ENCODE measurements at places on chromosomes 16 and 17.

DNA sequence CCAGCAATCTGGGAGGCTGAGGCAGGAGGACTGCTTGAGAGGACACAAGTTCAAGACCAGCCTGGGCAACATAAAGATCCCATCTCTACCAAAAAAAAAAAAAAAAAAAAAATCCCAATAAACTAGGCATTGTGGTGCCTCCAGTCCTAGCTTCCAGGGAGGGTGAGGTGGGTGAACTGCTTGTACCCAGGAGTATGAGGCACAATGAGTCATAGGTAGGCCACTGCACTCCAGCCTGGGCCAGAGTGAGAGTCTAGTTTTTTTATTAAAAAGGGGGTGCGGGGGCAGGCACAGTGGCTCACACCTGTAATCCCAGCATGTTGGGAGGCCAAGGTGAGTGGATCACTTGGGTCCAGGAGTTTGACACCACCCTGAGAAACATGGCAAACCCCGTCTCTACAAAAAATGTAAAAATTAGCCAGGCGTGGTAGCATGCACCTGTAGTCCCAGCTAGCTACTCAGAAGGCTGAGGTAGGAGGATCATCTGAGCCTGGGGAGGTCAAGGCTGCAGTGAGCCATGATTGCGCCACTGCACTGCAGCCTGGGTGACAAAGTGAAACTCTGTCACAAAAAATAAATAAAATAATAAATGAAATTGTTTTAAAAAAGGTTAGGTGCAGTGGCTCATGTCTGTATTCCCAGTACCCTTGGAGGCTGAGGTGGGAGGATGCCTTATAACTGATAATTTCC is 7.8 kb upstream of the CHST6 start:
- DNase-seq = no peak

DNA sequence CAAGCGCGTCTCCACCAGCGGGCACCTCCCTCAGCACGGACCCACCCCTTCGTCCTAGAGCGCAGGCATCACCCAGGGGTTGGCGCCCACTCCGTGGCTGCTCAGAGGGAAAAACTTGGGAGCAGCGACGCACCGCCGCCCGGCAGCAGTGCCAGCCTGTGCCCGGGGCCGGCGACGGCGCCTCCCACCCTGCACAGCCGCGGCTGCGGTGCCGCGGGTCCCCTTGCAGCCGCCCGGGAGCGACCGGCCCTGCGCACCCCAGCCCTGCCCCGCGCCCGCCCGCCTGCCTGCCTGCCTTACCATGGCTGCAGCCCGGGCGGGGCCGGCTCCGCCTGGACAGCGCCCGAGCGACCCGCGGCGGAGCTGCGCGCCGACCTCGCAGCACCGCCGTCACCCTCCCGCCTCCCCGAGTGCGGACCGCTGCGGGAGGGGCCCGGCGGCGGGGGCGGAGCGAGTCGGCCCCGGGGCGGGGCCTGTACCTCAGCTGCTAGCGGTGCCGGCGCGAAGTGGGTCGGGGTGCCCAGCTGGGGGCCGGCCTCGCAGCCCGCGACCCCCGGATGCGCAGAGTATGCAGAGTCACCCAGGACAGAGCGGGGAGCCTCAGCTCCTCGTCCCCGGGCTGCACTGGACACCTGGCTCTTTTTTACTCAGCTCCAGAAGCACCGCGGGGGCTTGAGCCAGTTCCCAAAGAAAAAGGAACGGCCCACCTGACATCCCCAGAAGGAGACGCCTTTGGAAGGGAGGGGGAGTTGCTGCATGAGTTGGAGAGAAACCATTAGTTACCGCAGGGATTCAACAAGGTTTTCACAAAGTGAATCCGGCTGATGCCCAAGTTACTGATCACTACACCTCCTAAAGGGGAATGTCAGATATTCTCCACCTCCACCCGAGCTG is 17.5 kb upstream of the MTMR4 start:
- DNase-seq = peak; percentile 39

- peak; percentile 61 for DNase-seq
Observed at GRCh38 chr16:23434380-23434779, 18.6 kb downstream of the COG7 start.

DNA sequence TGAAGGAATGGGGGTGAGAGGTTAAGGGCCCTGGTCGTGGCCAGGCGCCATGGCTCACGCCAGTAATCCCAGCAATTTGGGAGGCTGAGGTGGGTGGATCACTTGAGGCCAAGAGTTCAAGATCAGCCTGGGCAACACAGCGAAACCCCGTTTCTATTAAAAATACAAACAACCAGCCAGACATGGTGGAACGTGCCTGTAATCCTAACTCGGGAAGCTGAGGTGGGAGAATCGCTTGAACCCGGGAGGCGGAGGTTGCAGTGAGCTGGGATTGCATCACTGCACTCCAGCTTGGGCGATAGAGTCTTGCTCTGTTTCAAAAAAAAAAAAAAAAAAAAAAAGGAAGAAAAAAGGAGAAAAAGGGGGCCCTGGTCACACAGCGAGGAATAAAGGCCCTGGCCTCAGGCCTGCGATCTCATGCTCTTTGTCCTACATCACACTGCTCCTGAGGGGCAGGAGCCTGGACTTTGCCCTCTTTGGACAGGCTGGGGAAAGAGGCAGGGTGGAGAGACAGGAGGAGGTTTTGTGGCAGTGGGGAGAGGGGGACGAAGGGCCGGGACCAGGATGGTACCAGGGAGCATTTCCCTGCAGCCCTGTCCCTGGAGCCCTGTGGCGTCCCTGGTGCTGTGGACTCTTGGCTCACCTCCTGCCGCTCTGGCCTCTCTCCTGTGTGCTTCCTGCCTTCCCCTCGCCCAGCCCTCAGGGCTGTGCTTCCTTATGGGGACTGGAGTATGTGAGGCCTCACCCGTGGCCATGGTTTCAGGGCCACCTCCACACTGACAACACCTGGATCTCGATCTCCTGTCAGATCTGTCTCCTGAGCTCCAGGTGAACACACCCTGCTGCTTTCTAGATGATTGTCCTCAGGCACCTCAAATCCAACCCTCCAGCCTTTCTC is 19.7 kb upstream of the SLC25A19 start:
- DNase-seq = no peak

DNA sequence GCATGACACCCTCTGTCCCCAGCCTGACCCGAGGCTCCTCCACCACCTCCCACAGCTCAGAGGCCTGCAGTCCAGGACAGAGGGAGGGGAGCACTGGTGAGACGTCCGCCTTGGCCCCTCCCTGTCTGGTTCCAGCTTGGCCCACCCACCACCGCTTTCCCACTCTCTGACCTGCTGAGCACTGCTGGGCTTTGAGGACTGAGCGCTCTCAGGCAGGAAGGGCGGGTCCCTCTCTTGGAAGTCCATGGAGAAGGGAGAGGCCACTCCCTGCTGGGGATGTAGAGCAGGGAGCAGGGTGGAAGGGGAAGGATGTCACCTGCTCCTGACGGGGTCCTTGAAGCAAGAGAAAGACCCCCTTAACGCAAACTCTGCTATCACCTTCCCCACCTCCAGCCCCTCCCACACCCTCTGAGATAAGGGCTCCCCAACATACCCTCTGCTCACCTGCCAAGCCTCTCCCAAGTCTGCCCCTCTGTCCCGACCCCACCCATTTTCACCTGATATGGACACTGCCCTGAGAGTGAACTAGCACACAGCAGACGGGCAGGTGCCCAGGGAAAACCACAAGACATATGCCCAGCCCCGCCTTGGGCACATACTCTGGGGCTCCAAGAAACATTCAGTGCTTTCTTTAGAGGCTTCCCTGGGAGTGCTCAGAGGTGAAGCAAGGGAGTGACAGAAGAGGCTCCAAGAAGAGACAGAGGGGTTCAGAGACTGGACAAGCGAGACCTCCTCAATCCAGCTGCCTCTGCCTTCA is 1.4 kb downstream of the OSBPL7 start:
- DNase-seq = no peak

DNA sequence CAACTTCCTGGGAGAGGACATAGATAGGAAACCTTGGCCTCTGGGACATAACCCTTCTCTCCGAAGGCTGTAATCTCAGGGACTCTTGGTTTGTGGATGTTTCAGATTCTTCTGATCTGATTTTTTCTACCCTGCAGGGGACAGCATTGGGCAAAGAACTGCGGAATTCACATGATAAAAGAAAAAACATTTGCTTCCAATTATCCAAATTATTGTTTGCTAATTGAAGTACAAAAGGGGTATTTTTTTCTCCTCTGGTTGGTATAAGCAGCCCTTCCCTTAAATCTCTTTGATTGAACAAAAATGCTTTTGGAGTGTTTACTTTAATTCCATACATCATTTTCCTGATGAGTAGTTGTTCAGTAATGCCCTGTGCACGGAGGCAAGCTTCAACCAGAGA is 251.7 kb upstream of the IRX3 start:
- DNase-seq = peak; percentile 68

DNA sequence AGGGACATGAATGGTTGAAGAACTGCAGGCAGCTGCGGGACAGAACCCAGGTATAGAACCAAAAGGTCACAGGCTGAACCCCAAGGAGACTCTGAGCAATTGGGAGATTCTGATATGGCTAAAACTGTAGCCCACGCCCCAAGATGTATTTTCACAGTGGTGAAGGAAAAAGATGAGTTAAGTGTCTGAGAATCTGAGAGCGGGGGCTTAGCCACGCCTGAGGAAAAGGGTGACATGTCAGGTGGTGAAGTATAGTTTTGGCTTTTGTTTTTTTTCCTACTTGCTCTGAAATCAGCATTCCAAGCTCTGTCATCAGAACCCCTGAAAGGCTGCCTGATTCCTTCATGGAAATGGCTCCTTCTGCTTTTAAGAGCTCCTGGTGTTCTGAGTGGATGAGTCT is 73.3 kb downstream of the AKAP1 start:
- DNase-seq = no peak

DNA sequence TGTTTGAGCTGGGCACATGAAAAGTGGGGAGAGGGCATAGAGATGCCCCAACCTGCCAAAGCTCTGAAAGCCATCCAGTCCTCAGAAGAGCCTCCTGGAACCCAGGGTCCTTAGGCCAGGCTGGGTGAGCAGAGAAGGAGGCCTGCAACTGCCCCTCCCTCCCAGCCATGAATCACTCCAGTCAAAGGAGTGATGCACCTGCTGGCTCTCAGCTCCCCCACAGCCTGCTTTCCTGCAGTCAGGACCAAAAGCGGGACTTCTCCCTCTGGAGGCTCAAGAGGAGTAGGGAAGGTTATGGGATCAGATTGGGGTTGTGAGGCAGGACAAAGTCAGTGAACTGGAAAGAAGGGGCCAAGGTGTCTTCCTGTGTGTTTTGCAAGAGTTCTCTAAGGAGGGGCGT is 145.6 kb downstream of the TMEM132E start:
- no peak for DNase-seq

DNA sequence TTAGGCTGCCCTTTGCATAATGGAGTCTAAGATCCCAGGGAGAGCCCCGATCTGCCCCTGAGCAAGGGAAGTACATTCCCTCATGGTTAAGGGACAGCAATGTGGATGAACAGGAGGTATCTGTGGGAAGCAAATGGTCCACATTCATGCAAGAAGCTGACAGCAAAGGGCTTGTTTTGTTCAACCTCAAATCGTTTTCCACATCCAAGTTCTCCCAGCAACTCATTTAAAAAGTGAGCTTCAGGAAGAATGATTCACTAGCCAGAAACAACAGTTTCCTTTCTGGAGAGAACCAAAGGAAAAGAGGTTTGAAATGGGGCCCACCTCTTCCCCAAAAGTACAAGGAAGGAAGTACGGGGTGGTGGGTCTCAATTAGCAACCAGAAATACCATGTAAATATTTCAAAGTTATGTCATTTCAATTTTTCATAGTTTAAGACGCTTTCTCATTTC is 9.4 kb downstream of the HSPB9 start:
- no peak for DNase-seq

DNA sequence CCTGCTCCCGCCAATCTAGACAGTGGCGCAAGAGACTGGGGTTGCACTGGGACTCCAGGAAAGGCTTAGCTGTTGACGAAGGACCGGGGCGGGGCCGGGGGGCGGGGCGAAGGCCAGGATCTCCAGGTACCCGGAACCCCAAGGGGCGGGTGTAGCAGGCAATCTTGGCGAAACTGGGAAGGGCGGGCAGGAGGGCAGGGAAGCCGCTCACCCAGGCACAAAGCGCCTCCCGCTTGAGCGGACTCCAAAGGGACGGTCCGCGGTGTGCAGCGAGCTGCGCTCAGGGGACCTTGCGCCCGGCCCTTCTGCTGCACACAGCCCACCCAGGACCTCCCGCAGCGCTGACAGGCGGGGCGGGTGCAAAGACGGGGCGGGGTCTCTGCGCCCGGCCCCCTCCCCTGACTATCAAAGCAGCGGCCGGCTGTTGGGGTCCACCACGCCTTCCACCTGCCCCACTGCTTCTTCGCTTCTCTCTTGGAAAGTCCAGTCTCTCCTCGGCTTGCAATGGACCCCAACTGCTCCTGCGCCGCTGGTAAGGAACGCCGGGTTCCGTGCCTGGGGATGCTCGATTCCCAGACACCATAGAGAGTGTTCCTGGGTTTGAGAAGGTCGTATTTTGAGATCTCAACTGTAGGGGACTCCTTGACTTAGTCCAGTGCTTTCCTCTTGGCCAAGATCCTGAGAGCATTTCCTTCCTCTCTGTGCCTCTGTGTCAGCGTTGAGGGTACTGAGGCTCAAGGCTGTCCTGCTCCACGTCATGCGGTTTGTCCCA is at the start of gene MT1F:
TSS of gene MT1F (plus strand) at position 405 of the 772 bp plus-strand sequence. CDS start at position 505, 100 bp downstream.
- DNase-seq = peak; percentile 23

DNA sequence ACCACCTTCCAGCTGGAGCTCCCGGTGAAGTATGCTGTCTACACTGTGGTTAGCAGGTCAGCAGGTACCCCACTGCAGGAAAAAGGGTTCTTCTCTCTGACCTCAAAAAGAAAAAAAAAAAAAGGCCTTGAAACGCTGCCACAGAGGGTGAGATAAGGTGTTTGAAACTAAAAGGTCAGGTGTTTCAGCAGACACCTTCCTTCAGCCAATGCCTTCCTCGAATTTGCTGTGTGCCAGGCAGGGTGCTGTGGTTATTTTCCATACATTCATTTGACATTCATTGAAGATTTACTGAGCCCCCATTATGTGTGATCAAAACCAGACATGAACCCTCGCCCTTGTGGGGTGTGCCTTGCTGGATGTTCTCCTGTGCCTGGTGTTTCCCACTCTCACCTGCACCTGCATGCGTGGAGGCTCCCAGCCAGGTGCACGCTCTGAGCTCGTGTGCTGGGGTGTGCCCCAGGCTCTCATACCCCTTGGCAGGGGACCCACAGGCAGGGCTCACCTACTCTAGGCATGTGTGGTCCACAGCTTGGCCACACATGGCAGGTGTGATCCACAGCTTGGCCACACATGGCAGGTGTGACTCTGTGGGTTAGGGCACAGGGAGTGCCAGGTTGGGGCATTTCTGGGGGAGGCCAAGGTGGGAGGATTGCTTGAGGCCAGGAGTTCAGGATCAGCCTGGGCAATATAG is 15.8 kb upstream of the ITGAD start:
- no peak for DNase-seq
